Adipose tissue (tissue), 3 donors: ENCODE measurements at places on chromosomes 12 and 14. TPM values are rescaled to one million over a fixed set of nuclear protein-coding genes. Genes with fewer than 3 reads are reported as not detected.

LRTM2 gene
- polyA plus RNA-seq: not detected

INF2 gene
- 105 TPM for polyA plus RNA-seq

SCARB1 gene
- polyA plus RNA-seq: 10.1 TPM

ACSS3 gene
- polyA plus RNA-seq: 27.9 TPM

FAM181A gene
- polyA plus RNA-seq: not detected
